Stimulated activated CD8-positive, alpha-beta memory T cell treated with anti-CD3 and anti-CD28 coated beads, Interleukin-15, amount 100 ng/mL, for 4 hours (primary cell): ENCODE measurements at places on chromosomes 16 and 17.

DNA sequence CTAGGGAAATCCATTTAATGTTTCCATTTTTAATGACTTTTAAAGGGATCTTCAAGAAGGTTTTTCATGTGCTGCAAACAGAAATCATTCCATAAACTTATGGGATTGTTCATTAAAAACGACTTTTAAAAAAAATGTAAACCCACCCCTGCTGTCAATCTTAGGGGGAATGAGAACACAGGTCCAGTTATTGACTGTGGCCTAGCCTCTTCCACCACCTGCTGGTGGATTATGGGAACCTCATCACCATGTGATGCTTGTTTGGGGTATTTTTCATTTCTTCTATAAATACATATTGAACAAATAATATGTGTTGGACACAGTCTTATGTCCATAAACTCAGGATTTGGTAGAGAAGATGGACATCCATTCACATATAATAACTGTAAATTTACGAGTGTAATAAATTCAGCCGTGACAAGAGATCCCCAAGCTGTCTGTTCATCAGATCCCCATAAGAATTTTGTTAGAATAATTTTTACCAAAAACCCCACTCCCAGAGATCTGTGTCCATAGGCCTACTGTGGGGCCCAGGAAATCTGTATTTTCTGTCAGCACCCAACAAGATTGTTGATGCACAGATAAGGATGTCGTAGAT is 42.0 kb upstream of the TMC5 start:
- no peak for DNase-seq

DNA sequence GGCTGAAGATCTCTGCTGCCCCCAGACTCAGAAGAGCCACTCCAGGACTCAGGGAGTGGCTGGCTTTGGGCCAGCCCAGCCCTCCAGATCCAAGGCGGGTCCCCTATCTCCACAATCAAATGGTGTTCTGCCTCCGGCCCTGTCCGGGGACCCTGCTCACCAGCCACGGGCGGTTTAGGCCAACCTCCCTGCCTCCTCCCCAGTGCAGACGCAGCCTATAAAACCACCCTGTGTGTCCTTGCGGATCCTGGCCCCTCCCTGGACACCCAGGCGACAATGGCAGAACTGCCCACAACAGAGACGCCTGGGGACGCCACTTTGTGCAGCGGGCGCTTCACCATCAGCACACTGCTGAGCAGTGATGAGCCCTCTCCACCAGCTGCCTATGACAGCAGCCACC is at the start of gene SLC12A3:
TSS of gene SLC12A3 (plus strand) at position 248 of the 400 bp plus-strand sequence. CDS start at position 277, 29 bp downstream.
- DNase-seq: no peak

GRCh38 chr16:30185683-30186421 is 2.5 kb downstream of the CORO1A start:
- peak; percentile 72 for DNase-seq

DNA sequence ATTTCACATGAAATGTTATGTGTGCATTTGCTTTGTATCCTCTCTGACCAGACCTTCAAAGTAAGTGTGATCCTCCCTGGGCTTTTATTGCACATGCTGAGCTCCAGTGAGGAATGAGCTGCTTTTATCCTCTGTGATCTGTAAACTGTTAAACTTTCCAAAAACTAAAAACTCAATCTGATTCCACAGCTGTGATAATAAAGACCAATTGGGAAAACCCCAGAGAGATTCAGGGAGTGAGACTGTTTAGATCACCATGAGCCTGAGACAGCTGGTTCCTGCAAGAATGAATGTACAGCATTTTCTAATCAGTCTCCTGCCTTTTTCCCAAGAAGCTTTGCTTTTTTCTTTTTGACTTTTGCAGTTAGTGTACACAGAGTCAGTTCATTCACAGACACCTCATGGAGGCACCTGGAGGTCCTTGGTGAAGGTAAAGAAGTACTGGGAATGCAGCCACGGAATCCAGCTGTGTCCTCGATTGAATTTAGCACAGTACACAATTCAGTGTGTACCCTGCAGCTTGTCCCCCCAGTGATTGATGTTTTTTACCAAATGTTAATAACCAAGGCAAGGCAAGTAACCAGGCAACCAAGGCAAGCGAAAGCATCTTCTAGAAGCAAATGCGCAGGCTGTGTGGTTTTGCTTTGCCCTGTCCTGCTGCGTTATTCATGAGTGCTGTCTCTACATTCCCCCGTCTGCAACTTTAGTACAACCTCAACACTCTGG is 182.6 kb downstream of the LGALS9B start:
- DNase-seq: no peak

DNA sequence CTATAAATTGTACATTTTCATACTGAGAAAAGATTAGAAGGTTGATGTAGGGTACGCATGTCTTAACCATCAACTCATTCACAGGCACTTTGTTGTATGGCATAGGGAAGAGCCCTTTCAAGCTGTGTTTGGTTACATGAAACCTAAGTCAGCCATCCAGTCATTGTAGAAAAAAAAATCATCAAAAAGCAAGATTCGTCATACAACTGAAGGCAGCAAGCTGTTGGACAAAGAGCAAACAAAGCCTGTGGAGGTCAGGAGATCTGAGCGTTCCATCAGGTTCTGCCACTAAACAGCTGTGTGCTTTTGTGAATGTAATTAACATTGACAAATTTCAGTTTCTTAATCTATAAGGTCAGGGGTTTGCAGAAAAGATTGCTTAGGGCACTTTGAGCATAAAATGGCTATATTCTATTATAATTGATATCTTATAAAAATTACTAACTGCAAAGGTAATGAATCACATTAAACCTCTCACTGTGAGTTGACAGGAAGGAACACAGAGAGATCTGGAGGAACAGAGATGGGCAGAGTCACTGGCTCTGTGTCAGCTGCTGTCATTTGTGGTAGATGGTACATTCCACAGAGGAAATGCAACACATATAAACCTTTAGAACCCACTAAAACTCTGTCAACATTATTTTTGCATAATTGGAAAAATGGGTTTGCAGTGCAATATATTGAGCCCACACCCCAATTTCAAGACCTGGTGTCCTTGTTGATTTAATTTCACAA is 66.3 kb upstream of the MYOCD start:
- DNase-seq: no peak

DNA sequence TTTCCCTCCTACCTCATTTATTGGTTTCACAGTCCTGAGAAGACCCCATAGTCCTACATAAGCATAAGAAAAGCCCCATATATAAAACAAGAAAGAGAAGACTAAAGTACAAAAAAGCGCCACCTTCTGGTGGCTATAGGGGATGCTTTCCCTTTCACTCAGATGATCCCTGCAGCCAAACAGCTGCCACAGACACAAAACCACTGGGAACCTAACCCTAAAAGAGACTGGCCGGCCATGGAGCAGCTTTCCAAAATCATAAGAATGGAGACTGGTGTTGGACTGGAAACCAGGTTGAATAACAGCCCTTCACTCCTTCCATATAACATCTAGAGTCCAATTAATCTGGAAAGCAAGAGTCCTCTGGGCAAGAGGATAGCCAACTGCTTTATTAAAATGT is 11.4 kb downstream of the DYNC1LI2 start:
- no peak for DNase-seq

DNA sequence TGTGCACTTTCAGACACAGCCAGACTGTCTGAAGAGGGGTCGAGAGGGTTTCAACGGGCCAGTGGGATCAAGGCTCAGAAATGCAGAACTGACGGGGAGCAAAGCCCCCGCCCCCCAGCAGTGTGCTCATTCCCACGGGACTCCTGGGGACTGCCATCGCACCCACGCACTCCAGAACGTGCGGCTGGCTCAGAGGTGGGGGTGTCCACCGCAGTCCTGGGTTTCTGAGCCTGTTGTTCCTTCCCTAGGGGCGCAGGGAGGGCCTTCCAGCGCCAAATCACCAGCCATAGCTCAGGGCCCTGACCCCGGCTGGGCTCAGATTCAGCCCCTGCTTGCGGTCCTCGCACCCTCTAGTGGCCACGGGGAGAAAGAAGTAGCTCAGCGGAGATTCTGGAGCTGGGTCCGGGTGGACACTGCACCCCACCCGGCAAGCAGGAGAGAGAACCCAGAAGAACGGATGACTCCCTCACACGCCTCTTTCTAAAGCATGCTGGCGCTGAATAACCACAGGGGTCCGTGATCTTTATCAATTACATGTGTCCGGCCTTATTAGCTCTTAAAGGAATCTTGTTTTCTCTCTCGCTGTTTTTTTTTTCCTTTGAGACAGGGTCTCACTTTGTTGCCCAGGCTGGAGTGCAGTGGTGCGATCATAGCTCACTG is 45.0 kb upstream of the USP7 start:
- DNase-seq: peak; percentile 34

- DNase-seq: peak; percentile 61
Observed at GRCh38 chr17:39687546-39688474, at the start of gene PGAP3. Gene PGAP3, minus strand, starts transcription at chr17:39688057. Its CDS starts 43 bp downstream, at chr17:39688014.

DNA sequence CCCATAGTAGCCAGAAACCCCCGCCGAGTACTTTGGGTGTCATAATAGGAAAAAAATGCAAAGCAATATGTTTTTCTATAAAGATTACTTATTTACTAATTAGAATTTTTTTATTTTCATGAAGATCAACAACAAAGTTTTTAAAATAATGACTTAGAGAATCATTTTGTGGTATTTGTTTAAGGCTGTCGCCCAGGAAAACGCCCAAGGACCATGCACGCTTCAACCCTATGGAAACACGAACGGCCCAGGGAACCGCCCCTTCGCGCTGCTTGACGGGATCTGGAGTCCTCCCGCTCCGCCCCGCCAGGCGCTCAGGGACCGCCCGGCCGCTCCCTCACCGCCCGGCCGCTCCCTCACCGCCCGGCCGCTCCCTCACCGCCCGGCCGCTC is 408 bp upstream of the KPNA2 start:
- peak; percentile 81 for DNase-seq

DNA sequence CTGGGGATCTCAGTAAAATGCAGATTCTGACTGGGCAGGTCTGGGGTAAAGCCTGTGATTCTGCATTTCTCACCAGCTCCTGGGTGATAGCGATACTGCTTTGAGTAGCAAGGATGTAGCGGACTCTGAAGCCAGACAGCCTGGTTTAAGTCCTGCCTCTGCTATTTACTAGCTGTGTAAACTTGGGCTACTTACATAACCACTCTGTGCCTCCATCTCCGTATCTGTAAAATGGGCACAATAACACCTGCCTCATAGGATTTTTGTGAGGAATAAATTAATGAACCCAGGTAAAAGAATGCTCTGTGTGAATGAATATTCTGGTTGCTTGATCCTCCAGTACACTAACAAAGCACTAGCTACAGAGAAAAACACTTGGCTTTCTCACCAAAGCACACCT is 54.4 kb downstream of the TMEM132E start:
- no peak for DNase-seq

- DNase-seq: no peak
Observed at GRCh38 chr16:26787924-26788323, 278.8 kb upstream of the C16orf82 start.

DNA sequence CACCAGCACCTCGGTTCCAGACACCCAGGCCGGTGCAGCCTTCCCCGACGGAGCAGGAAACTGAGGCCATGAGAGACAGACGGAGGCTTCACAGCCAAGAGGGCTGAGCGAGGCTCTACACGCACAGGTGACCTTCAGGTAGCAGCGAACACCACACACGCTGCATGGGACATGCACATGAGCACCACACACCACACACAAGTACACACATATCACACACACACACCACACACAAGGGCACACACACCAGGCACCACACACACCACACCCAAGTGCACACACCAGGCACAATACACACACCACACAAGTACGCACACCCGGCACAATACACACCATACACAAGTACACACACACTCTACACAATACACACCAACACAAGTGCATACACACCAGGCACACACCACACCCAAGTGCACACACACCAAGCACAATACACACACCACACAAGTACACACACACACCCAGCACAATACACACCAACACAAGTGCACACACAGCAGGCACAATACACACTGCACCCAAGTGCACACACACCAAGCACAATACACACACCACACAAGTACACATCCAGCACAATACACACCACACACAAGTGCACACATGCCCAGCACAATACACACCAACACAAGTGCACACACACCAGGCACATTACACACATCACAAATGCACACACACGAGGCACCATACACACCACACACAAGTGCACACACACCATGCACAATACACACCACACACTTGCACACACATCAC is 33.4 kb upstream of the ZNF469 start:
- no peak for DNase-seq

DNA sequence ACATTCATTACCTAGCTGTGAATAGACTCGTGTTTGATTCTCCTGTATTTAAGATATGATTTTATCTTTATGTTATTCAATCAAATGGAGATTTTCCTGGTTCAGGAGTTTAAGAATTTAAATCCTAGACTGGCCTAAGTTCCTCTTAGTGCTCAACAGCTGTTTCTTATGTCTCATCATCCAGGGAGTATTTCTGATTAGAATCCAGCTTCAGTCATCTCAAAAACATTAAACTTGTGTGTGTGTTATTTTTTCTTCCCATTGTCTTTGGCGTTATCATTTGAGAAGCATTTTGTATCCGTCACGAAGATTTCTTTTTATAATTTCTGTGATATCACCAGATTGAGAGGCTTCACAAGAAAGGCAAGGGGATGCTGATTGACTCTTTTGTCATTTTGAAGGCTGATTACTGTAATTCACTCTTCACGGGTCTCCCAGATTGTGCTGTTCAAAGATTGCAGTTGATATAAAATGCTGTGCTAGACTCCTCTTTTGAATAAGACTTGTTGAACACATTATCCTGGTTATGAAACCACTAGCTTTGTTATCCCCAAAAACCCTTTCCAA is 204.8 kb downstream of the CDH8 start:
- no peak for DNase-seq

- DNase-seq: no peak
Observed at GRCh38 chr16:10966129-10966528, 21.8 kb downstream of the CLEC16A start.

GRCh38 chr17:40509626-40510327 is 8.4 kb upstream of the TNS4 start:
- DNase-seq: no peak

GRCh38 chr17:82272495-82273326 is 789 bp downstream of the CSNK1D start:
- no peak for DNase-seq
